ENCODE measurements at places on chromosomes 7 and 10.

DNA sequence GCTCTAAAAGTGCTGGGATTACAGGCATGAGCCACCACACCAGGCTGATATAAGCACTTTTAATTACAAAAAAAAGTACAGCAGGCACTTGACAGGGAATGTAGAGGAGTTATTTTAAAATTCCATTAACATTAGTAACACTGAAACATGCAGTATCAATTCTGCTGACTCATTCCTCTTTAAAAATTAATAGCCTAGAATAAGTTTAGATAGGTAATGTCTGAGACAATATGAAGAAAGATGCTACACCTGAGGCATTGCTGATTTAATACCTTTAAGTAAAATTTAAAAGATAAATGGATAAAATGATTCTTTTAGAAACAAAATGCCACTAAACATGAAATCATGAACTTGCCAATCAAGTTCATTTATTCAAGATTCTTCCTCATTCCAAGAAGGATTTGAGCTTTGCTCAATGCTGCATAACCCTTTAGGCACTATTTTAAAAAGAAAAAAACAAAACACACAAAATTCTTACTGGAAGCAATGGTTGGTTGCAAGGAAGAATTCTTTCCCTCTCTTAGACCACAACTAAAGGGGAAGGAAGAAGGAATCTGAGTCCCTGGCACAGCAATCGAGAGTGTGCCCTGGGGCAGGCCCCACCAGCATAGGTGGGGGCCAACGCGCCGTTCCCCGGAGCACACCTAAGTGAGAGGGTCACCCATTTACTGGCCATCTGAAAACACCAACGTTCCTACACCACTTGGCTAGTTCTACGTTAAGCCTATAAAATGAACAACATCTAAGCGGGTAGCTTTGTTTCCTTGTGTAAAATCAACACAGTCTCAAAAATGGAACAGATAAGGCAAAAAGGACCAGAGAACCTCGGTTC lies 26.6 kb downstream of the ESYT2 start:
- no peak for DNase-seq

GRCh38 chr10:61244261-61244775 lies 208.9 kb downstream of the TMEM26 start:
- no peak for DNase-seq

- DNase-seq: no peak
These were observed 149.1 kb upstream of the PRKCQ start for GRCh38 chr10:6729071-6729774.

- DNase-seq: no peak
These were observed 24.6 kb upstream of the STEAP4 start for GRCh38 chr7:88331322-88331721.

DNA sequence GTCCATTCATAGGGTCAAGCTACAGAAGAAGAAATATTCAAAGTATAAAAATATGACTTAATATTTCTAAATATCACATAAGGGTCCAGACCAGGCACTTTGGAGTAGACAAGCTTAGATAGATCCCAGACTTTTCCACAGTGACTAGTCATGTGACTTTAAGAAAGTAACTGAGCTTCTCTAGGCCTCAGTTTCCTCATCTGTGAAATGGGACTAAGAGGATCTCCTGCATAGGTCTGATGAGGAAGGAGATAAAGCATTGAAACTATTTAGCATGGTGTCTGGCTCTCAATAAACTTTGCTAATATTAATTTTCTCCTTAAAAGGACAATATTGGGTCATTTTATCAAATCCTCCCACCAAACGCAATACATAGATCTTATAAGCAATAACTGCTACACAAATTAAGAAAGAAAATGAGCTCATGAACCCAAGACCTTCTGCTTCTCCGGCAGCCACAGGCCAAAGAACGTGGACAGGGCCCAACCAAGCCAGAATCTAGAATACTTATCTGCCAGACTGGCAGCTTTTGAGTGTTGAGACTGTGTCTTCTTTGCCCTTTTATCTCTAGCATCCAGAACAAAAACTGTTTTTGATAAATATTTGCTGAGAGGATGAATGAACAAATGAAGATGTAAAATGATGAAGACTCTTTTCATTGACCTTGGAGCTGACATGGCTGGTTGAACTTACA lies 1.6 kb upstream of the TARP start:
- no peak for DNase-seq

- DNase-seq: peak; percentile 56
These were observed 742 bp downstream of the LMBR1 start for GRCh38 chr7:156892081-156892800.

- peak; percentile 99 for DNase-seq
These were observed 342 bp upstream of the KLF6 start for GRCh38 chr10:3785251-3785850.

- peak; percentile 81 for DNase-seq
These were observed 68.6 kb downstream of the LHPP start for GRCh38 chr10:124530215-124530665.

GRCh38 chr7:114663502-114663901 lies 248.9 kb downstream of the FOXP2 start:
- no peak for DNase-seq

DNA sequence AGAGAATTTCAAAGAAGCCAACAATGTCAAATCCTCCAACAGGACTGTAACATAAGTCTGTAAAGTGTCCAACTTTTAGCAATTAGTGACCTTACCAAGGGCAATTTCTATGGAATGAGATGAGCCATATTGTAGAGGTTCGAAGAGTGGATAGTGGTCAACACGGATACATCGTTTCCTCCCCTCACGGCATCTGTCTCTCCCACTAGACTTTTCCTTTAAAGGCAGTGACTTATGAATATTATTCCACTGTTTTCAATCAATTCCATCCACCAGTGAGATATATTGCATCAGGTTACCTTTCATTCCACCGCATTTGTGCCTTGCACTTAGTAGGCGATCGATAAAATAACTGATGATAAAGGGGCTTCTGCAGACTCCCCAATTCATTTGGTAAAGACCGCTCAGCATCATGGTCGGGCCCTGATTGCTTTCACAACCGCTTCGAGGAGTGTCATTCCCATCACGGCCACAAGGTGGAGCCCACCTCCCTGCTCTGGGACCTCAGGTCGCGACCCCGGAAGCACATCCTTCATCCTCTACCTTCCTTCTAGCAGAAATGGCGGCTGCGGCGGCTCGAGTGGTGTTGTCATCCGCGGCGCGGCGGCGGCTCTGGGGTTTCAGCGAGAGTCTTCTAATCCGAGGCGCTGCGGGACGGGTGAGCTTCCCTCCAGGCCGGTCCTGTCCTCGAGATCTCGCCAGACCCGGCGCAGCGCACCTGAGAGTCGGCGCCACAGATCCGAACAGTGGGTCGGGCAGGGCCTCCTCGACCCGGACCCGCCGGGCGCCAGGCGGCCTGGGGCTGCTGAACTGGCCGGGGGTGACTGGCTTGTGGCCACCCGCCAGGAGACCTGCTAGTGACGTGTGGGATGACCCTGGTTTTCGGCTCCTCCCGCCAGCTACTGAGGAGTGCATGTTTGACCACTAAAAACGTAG lies at the start of gene PMPCB:
Gene PMPCB, plus strand, starts transcription at position 535 of the 936 bp plus-strand sequence. Its CDS starts 25 bp downstream, at position 560.
- peak; percentile 97 for DNase-seq
